ENCODE measurements at places on chromosomes 1 and 21.

DNA sequence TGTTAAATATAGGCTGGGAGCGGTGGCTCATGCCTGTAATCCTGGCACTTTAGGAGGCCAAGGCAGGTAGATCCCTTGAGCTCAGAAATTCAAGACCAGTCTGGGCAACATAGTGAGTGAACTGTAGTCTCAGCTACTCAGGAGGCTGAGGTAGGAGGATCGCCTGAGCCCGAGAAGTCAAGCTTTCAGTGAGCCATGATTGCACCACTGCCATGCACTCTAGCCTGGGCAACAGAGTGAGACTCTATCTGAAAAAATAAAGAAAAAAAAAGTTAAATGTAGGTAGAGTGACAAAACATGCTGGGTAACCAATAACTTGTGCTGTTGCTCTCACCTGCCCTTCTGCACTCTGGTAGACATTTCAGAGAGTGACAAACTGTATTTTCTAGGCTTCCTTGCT lies 25.0 kb upstream of the SRSF10 start:
- DNase-seq: no peak

- DNase-seq: no peak
These were observed 16.9 kb downstream of the MATN1 start for GRCh38 chr1:30706528-30706927.

GRCh38 chr1:234083460-234083859 lies 179.0 kb downstream of the SLC35F3 start:
- DNase-seq: no peak

DNA sequence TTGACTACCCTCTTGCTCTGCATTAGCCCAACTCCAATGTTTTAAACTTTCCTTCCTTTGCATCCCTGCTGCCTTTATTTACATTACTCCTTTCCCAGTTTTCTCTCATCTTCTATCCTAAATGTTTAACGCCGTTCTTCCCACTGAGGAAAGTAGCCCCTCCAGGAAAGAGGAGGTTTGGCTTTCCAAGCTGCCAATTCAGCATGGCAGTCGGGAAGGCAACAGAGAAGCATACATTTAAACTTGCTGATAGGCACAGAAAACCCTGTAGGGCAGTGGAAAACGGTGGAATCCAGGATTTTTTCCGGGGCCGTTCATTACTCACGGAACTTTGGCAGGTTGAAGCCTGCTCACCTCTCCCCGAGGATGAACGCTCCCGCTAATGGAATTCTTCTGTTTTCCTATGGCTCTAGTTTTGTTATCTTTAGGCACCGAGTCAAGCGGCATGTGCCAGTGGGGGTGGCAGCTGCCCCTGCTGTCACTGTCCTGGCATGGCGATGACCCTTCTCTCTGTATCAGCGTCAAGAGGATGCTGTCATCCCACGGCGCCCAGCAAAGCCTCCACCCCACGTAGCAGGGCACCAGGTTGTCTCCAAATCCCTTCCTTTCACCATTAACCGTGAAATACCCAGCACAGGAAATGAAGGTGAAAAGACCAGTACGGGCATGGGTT lies 48.3 kb downstream of the ZBTB18 start:
- DNase-seq: no peak

GRCh38 chr1:153985941-153986761 lies at the start of gene RAB13:
TSS of gene RAB13 (minus strand) at chr1:153986339. CDS start at chr1:153986236, 103 bp downstream.
- DNase-seq: no peak

DNA sequence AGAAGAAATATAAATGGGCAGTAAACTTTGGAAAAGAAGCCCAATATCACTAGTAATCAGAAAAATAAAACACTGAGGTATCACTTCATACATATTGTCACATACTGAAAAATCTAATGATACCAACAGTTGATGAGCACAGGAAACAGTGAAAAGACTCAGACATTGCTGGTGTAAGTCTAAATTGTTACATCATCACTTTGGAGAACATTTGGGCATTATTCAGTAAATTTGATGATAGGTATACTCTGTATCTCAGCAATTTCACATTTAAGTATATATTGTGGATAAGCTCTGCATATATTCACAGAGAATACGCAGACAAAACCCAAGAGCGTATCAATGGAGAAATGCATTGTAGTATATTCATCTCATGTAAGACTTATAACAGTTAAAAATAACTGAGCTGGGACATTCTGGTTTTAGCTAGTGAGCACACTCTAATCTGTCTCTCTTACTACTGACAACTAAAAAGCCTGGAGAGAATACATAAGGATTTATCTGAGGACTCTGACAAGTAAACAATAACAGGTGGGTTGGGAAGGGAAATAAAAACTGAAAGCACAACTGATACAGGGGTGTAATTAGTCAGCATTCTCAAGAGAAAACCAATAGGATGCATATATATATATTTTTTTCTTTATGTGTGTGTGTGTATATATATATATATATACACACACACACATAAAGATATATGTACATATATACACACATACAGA lies 212.7 kb upstream of the JUN start:
- DNase-seq: no peak

DNA sequence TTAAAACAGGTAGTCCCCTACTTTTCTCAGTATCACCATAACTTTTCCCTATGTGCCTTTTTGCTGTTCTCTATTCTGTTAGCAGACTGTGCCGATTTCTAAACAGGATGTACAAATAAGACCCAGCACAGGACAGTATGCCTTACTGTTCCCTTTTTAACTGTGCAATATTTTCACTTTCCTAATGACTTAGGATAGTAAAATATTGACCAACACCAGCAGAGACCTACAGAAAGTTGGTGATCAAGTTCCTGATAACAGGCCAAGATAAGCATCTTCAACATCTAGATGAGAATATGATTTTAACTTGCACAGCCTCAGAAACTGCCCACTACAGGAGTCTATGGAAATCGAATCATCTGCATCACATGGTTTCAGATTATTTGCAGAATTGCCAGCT lies 42.0 kb downstream of the ADSS2 start:
- no peak for DNase-seq

- no peak for DNase-seq
These were observed 430.1 kb downstream of the KCNT2 start for GRCh38 chr1:196178083-196178635.

DNA sequence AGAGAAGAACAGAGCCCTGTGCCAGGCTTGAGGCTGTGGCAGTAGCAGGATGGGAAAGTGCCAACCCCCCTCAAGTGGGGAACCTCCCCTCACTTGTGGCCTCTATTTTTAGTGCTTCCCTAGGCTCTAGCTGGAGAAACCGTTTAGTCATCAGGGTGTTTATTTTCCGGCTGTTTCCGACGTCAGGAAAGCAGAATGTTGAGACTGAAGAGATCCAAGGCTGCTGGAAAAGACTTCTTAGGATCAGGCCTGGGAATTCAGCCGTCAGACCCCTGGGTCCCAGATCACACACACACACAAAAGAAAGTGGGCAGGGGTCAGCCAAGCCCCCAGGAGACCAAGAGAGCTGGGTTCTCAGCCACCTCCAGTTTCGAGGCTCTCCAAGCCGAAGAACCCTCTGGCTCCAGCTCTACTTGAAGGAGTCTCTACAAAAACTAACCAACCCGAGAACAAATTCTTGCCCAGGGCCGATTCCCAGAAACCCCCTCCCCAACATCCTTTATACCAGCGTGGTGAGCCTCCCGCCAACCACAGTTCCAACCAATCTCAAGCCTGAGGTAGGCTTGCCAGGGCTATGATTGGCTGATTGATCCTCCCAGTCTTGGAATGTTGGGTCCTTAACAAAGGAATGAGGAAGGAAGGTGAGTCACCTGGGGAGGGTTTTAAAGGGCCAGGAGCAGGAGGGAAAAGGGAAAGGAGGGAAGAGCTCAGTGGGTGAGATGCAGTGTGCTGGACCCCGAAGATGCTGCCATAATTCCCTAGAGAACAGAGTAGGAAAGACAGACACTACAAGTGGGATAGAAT lies 2.5 kb upstream of the MEF2D start:
- no peak for DNase-seq

DNA sequence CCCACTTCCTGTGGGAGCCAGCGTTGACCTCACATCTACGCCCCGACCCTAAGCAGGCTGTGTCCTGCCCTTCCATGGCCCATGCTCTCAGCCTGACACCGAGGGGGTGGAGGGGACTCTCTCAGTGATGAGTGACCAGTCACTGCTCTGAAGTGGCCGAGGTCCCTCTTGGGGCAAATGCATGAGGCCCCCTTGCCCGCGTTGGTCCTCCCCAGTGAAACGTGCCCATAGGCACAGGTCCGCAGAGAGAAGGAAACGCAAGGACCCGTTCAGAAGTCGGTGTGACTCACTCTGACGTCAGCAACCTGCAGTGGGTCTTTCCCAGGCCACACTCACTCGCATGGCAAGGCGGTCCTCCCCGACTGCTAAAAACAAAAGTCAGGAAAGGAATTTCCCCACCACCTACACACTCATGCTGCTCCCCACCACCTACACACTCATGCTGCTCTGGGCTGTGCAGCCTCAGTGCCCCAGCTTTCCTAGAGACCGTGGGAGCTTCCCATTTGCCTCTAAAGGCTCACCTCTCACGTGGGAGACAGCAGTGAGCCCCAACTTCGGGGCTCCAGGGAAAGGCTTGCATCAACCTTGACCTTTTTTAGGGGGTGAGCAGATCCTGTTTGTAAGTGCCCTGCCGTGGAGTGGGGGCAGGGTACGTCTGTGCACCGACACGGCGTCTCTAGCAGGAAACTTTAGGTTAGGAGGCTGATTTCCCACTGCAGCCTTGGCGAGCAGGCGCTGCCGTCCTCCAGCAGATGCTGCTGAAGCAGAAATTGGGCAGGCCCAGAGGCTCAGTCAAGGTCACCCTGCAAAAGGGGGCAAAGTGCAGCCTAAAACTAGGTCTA lies 11.4 kb downstream of the UBASH3A start:
- peak; percentile 95 for DNase-seq

- DNase-seq: no peak
These were observed 37.1 kb upstream of the ADAM30 start for GRCh38 chr1:119933397-119933796.

- DNase-seq: no peak
These were observed 529.5 kb downstream of the KCNT2 start for GRCh38 chr1:196078691-196079090.

GRCh38 chr1:232368821-232369321 lies 261.1 kb downstream of the SIPA1L2 start:
- DNase-seq: no peak

GRCh38 chr1:6911974-6912373 lies 126.7 kb downstream of the CAMTA1 start:
- no peak for DNase-seq

Data from CD4-positive, alpha-beta T cell treated with Interleukin-4 for 4 hours (primary cell).